ENCODE measurements at places on chromosomes 1 and 21. TPM values are rescaled to one million over a fixed set of nuclear protein-coding genes. Genes with fewer than 3 reads are reported as not detected.

DNA sequence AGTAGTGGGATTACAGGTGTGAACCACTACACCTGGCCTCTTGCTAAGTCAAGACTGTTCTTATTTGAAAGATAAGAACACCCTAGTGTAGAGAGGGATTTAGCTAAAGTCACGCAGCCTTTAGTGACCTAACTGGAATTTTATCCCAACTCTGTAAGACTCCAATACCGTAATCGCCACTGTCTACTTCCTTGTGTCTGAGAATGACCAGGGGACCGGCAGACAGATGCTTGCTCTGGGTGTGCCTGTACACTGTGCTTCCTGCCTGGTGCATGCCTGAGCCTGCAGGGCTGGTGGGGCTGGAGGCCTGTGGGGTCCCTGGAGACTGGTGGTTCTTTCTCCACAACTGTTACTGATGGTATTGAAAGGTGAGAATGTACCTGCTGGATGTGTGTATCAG, 15.3 kb downstream of the MFSD2A start:
- peaks cover 59% of the 10 kb centered on the region for H3K36me3 ChIP-seq
- no peak overlapping the region for H3K4me3 ChIP-seq

- H3K36me3 ChIP-seq, result no peaks in the 10 kb centered on the region
- peaks cover 26% of the 10 kb centered on the region for H3K4me1 ChIP-seq
- DNase-seq, result no peak
Measured at GRCh38 chr1:54331843-54332463, 74.2 kb downstream of the SSBP3 start.

GRCh38 chr1:220544901-220545303, 17.0 kb downstream of the MARK1 start:
- peaks cover 10% of the 10 kb centered on the region for H3K27me3 ChIP-seq
- H3K27ac ChIP-seq, result no peak overlapping the region
- H3K36me3 ChIP-seq, result no peaks in the 10 kb centered on the region
- H3K4me3 ChIP-seq, result no peak overlapping the region
- no peaks in the 10 kb centered on the region for H3K4me1 ChIP-seq
- no peak for DNase-seq

GRCh38 chr1:30600258-30600657, 123.1 kb downstream of the MATN1 start:
- no peak for DNase-seq
- no peaks in the 10 kb centered on the region for H3K36me3 ChIP-seq
- H3K4me3 ChIP-seq, result no peak overlapping the region
- H3K27me3 ChIP-seq, result peaks cover 13% of the 10 kb centered on the region

ZNF593OS gene
- total RNA-seq, result not detected

- no peak for DNase-seq
- no peaks in the 10 kb centered on the region for H3K36me3 ChIP-seq
- no peaks in the 10 kb centered on the region for H3K4me1 ChIP-seq
- H3K27me3 ChIP-seq, result peaks cover 8% of the 10 kb centered on the region
Measured at GRCh38 chr1:236480758-236481436, 42.9 kb upstream of the LGALS8 start.

- H3K4me3 ChIP-seq, result no peak overlapping the region
- peaks cover 5% of the 10 kb centered on the region for H3K36me3 ChIP-seq
- peaks cover 24% of the 10 kb centered on the region for H3K4me1 ChIP-seq
- DNase-seq, result no peak
- H3K27ac ChIP-seq, result no peak overlapping the region
Measured at GRCh38 chr1:151618470-151618869, 6.6 kb downstream of the SNX27 start.

DNA sequence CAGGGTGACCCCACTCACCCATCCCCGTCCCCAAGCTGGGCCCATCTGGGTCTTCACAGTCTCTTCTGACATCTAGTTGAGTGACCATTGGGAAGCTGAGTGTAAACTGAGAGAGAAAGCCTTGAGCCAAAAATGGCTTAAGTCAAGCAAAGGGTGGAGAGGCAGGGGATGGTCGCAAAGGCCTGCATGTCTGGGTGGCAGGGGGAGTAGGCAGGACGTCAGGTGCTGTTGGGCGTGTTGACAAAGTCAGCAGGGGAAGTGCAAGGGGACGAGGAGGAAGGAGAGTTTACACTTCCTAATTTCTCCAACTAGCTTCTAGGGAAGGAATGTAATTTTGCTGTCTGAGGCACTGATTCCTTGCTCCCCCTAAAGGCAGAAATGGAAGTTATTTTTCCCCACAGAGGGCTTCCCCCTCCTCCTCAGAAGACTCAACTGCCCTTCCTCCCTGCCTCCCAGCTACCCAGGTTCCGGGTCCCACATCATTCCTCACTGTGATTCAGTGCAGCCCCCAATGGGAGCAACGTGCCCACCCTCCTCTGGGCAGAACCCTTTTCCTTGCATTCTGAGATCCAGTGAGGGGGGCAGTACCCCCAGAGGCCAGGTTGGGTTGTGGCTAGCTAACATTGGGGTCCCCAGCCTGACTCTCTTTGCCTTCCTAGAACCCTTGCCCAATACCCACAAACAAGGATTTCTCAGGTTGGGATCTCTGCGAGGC, 1.2 kb upstream of the ADORA1 start:
- DNase-seq, result no peak
- no peak overlapping the region for H3K4me3 ChIP-seq
- no peak overlapping the region for H3K27ac ChIP-seq
- H3K36me3 ChIP-seq, result no peaks in the 10 kb centered on the region

GRCh38 chr1:227788271-227789083, 27.0 kb upstream of the PRSS38 start:
- no peaks in the 10 kb centered on the region for H3K36me3 ChIP-seq
- no peak overlapping the region for H3K27ac ChIP-seq
- no peaks in the 10 kb centered on the region for H3K27me3 ChIP-seq
- peak overlapping the region; percentile 86 for H3K4me3 ChIP-seq
- peaks cover 22% of the 10 kb centered on the region for H3K4me1 ChIP-seq
- DNase-seq, result peak; percentile 79

DNA sequence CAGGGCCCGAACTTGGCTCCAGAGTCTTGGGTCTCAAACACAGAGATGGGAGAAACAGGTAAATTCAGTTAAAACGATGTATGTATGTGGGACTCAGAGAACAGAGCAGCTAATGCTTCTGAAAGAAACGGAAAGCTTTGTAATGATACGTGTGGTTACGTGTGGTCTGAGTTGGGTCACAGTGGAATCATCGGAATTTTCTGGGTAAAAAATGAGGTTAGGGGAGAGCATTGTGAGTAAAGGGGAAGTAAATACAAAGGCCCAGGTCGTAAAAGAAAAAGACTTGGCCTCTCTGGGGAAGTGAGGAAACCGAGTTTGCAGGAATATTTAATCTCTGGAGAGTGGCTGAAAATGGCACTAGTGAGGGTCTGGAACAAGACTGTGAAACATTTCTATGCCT, 8.3 kb downstream of the NHLH2 start:
- H3K36me3 ChIP-seq, result no peaks in the 10 kb centered on the region
- peaks cover 10% of the 10 kb centered on the region for H3K4me1 ChIP-seq
- no peak overlapping the region for H3K27ac ChIP-seq
- H3K27me3 ChIP-seq, result peaks cover 44% of the 10 kb centered on the region

DNA sequence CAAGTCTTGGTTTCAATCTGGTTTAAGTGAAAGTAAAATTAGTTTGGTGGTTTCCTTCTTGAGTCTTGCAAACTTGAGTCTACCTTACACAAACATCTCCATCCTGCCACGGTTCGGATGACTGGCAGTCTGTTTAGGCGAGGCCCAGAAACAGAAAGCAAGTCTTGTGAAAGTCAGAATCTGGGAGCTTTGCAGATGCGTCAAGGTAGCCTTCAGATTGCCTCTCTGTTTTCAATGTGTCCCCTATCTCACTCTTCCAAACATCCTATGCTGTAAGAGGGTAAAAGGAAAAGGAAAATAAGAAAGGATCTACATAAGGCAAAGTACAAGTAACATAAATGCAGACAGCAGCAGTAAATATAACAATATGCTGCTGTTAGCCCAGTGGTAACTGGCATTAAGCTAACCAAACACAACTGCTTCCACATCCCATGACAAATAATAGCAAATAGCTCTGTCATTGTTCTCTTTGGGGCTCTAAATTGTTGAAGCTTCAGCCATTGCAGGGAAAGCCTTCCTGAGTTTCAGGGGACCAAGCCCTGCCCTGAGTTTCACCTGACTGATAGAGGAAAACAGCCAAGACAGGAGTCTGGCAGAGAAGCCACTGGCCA, 26.2 kb upstream of the C1orf105 start:
- no peaks in the 10 kb centered on the region for H3K36me3 ChIP-seq
- peak overlapping the region; percentile 78 for H3K4me3 ChIP-seq
- peak overlapping the region; percentile 99 for H3K27ac ChIP-seq
- H3K4me1 ChIP-seq, result peaks cover 95% of the 10 kb centered on the region
- H3K27me3 ChIP-seq, result no peaks in the 10 kb centered on the region

- no peaks in the 10 kb centered on the region for H3K27me3 ChIP-seq
- peak overlapping the region; percentile 96 for H3K27ac ChIP-seq
- DNase-seq, result peak; percentile 48
Measured at GRCh38 chr1:203325418-203326091, 20.2 kb downstream of the BTG2 start.

Measured in activated B cell treated with CpG ODN at 0.5 μM for 24 hours (primary cell).